Stromal cell of bone marrow (primary cell): ENCODE measurements at places on chromosomes 6 and 20.
A peak's percentile ranks its signal among the peaks of the same experiment; 100 is the strongest.

DNA sequence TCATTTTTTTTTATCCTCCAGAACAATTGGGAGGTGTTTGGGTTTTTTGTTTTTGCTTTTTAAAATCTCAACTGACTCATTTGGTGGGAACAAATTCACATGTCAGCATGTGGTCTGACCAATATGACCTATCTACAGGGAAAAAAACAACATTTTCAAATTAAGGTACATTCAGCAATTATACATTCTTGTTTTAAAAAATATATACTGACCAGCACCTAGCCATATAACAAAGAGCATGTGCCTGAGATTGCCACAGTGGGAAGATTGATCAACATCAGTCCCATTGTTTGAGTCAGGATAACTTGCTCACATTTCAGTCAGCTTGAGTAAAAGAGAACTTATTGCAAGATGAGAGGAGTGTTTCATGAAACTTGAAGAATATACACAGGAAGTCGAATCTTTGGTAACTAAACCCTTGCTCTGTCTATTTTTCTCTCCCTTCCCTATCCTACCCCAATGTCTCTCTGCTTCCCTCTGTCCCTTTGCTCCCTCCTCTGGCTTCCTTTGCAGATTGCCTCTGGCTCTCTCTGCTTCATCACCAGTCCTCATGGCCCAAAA lies 163.2 kb upstream of the TAB2 start:
- no peak for DNase-seq

- no peak for DNase-seq
Measured at GRCh38 chr20:58044931-58045555, 183.4 kb downstream of the ANKRD60 start.

DNA sequence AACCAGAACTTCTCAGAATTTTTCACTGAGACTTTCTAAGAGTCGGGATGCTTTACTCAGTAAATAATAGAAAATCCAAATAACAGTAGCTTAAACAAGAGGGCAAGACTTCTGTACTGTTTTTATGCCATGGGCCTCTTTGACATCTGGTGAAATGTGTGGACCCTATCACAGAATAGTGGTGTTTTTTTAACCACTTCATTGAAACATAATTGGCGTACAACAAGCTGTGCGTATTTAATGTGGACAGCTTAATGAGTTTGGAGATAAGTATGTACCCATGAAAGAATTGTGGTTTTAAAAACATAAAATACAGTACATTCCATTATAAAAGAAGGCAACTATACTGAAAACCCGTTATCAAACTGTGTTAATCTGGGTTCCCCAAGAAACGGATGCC lies 37.7 kb downstream of the PDRG1 start:
- DNase-seq: no peak

DNA sequence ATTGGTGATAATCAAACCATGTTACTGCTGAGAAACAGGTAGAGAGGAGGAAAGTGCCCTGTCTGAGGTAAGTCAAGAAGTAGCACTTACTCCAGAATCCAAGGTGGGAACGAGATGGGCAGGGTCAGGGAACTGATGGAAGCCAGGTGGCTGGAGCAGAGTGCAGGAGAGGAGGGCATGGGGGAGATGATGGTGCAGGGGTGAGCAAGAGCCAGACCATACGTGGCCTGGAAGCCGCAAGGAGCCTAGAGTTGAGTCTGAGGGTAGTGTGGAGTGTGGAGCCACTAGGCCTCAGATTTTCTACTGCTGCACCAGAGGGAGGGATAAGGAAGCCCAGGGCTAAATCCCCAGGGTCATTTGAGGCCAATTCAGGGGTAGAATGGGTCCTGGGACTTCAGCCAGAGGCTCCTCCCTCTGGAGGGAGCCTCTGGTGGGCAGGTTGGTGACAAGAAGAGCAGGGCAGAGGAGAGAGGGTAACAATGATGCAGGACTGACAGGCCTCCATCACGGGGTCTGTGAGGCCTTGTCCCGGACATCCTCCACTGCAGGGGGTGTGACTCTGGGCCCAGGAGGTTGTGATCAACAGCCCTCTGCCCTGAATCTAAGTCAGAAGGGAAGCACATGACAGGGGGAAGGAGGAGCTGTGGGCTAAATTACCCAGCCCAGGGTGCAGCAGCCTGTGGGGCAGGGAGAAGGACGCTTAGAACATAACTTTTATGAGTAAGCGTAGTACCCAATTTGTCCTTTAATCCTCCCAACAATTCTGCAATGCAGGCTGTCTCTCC lies 28.7 kb downstream of the COX4I2 start:
- no peak for DNase-seq

DNA sequence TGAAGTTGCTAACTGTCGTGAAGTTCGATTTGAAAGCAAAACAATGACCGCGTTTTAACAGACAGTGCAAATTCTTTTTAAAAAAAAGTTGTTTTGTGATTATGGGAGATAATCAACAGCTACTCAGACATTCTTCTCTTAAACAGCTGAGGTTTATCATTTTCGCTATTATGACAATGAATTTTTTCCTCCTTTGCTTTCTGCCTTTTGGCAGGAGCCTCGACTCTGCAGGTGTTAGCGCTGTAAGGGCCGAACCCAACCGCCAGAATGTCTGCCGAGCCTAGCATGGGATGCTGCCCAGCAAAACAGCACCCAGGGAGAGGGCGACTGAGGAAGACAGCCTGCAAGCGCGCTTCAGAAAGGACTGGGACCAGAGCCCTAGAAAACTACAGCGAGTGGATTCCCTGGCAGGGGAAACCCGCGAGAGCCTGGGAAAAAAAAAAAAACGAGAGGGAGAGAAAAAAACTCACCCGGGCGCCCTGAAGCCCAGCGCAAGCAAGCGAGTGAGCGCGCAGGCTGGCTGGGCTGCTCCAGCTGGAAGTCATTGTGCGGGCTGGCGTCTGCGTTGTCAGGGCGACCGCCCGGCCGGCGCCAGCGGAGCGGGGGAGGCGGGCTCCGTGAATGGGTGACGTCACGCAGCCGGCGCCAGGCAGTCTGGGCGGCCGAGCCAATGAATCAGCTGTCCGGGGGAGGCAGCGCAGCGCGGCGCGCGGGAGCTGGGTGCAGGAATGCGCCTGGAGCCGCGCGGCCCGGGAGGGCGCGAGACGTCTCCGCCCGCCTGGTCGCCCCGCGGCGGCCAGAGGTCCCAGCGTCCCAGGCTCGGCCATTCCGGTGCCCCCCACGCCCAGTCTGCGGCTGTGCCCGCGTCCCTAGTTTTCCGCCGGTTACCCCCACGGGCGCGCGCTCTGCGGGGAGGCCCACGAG lies 32.7 kb upstream of the ID4 start:
- DNase-seq: peak; percentile 94

- no peak for DNase-seq
Measured at GRCh38 chr20:59400708-59401107, 100.3 kb downstream of the EDN3 start.
